ENCODE measurements at places on chromosomes 4 and X.

DNA sequence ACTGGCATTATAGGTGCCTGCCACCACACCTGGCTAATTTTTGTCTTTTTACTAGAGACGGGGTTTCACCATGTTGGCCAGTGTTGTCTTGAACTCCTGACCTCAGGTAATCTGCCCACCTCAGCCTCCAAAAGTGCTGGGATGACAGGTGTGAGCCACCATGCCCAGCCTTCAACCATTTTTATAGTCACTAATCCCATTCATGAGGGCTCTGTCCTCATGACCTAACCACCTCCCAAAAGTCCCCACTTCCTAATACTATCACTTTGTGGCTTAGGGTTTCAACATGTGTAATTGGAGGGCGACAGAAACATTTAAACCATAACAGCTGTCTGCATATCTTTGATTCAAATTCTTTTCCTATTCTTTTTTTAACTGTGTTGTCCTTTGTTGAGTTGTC lies 229.6 kb upstream of the AGA start:
- no peak for DNase-seq

DNA sequence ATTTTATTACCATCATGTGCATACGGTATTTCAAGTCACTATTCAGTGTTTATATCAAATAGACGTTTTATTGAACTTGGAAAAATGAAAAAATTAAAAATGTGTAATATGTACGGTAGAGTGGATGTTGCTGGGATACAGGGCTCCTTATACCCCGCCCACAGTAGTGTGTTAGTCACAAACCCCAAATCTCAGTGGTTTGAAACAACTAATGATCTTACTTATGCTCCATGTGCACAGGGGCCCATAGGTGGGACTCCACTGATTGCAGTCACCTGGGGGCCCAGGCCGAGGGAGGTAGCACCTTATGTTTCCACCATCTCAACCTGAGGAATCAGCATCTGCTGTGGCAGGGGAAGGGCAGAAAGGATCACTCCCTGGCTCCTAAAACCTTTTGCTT lies 18.1 kb downstream of the LSM6 start:
- DNase-seq = no peak

- DNase-seq = no peak
These were observed 77.1 kb upstream of the LSM6 start for GRCh38 chr4:146098397-146098796.

GRCh38 chrX:38285649-38286048 lies 41.7 kb downstream of the RPGR start:
- no peak for DNase-seq

DNA sequence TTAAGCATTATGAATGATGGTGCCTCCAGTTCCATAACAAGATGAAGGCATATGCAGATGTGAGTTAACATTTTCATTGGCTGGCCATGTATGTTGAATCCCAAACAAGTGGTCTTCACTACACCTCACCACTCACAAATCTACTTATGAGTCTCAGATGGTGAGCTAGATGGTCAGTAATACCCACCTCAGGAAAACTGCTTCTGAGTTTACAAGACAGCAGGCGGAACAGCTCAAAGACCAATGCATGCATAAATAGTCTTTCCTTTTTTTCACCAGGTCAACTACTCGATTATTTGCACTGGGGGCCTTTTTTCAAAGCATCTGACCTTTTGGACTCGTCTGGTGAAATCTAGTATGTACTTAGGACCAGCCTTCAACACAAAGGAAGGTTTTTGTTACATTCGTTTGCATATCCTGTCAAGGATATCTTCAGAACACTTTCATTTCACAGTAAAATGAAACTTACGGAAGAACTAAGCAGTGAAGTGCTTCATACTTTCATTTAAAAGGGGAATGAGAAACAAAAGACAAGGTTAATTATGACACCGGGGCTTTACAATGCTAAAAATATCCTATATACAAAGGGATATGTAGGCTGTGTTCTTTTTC lies 23.1 kb upstream of the TLR7 start:
- DNase-seq = no peak

DNA sequence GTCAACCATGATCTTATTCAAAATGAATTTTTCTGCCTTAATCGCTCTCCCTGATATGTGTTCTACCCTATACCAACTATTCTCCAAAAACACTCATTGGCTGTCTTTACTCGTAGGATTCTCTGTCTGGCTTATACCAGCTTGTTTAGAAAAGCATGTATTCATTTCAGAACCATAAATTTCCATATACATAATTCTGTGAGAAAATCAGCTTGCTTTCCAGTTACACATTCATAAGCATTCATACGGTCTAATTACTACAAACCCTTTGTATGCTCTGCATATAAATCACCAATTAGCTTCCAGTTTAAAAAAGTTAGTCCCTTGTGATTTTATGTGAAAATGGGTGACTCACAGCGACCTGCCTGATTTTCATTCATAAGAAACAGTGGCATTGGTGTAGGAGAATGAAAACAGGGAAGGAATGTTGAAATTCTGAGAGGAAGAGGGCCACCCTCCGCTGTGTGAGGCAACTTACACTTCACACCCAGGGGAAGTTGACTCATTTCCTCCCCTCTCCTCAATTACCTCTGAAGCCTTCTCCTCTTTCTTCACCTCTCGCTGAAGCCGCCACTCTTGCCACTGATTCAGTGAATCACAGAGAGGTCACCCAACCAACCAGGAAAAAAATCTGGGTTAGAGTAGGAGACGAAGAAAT lies 63.3 kb downstream of the MEPE start:
- DNase-seq = no peak

- no peak for DNase-seq
These were observed 26.7 kb downstream of the CTBP1 start for GRCh38 chr4:1222036-1222789.

DNA sequence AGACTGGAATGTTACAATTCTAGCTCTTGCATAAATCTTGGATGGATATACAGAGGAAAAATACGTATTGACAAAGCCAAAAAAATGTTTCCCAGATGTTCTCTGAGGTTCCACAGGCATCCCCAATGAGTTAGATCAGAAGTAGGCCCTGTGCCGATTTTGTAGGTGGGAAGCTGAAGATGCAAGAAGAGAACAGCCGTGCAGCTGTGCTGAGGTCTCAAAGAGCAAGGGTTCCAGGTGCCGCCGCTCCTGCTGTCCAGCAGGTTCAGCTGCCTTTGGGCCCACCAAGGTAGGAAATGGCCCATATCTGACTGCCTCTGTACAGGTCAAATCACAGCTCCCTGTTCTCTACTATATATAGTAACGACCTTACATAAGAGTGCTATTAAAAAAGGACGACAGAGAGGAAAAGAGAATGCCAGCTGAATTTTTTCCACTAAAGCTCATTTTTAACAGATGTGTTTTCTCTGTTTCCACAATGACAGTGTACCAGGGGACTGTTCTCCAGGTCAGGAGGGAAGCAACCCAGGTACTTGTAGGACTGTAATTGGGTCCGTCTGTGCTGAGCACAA lies 155.6 kb downstream of the CBR4 start:
- no peak for DNase-seq

DNA sequence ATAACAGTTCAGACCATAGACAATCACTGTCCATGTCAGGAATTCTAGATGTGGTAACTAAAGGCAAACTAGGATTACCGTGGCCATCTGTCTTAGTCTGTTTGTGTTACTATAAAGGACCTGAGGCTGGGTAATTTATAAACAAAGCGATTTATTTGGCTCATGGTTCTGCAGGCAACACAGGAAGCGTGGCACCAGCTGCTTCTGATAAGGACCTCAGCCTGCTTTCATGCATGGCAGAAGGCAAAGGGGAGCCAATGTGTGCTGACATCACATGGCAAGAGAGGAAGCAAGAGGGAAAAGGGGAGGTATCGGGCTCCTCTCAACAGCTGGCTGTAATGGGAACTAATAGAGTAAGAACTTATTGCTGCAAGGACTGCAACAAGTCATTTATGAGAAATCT lies 376.7 kb downstream of the GPM6A start:
- no peak for DNase-seq

DNA sequence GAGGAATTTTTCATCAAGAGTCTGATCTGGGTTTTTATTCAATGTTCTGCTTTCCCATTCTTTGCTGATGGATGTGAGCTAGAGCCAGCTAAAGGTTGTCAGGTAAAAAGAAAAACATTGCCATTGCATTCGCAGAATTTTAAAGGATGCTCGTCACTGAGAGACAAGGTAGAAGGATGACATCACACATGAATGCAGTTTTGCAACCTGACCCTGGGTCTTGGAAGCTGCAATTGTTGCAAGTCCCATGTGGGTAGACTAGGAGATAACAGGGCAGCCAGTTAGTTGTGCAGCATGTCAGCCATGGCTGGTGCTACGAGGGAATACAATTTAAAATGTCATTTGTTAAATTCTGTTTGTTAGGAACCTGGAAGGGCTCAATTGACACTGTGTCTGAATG lies 73.9 kb upstream of the MXRA5 start:
- no peak for DNase-seq

DNA sequence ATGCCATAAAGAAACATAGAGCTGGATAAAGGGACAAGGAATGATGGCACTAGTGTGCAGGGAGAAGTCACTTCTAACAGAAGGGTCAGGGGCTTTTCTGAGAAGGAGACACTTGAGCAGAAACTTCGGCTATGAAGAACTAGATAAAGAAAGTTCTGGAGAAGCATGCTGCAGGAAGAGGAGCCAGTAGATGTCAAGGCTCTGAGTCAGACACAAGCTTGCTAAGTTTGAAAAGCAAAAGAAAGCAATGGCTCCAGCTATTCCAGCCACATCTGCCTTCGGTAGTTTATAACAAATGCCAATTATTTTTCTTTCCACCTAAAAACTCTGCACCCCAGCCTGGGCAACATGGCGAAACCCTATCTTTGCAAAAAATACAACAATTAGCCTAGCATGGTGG lies 7.5 kb downstream of the NUDT6 start:
- DNase-seq = no peak

DNA sequence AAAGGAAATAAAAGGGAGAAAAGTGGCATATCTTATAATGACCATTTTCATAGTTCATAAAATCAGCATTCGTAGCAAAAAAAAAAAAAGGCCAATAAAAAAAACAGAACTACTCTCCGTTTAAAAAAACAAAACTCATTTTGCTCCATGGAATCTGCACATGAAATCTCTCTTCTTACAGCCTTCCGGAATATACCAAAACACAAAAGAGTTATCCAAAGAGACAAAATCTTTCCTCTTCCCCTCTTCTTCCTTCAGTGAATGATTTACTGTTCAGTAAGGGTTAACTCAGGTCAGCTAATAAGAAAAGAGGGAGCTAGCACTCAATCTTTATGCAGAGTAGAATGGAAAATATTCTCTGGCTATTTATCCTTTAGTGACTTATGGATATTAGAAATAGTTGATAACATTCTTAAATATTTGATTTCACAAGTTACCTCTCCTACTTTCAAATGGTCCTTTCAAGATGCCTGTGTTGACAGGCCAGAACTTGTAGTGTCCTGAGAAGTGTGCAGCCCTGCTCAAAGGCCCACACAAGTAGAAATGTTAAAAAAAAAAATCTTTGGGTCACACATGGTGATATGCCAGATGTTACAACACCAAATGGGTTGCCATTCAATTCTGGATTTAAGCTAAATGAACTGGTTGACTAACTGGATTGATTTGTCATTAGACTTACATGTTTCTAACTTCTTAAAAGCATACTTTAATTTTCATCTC lies 42.1 kb downstream of the PDGFC start:
- DNase-seq = no peak

DNA sequence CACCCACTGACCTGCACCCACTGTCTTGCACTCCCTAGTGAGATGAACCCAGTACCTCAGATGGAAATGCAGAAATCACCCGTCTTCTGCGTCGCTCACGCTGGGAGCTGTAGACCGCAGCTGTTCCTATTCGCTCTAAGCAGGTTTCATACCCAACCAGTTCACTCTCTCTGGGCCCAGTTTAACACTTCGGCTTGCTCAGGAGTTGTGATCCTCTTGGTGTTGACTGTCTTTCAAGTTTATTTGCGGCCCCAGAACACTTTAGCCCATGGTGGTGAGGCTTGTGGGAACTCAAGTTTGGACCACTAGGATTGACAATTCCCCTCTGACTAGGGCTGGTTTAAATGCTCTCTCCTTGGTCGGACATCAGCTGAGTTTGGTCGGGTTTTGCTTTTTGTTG lies 147.0 kb downstream of the DACH2 start:
- DNase-seq = no peak

DNA sequence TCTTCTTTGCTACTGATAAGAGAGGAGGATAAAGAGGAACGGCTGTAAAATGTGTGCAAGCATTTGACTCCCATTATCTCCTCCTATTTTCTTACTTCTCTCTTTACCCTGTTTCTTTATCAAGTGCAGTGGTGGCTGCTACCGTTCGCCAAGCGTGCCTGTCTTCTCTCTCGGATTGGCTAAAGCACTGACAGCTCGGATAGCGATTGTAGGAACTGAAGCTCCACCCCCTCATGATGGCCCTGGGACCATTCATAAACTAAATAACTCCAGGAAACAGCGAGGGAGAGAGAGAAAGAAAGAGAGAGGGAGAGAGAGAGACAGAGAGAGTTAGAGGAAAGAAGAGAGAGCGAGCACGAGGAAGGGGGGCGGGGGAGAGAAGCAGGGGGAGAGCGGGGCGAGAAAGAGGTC lies 305 bp upstream of the MAB21L2 start:
- no peak for DNase-seq

GRCh38 chr4:3514221-3514780 lies 17.9 kb downstream of the LRPAP1 start:
- no peak for DNase-seq

DNA sequence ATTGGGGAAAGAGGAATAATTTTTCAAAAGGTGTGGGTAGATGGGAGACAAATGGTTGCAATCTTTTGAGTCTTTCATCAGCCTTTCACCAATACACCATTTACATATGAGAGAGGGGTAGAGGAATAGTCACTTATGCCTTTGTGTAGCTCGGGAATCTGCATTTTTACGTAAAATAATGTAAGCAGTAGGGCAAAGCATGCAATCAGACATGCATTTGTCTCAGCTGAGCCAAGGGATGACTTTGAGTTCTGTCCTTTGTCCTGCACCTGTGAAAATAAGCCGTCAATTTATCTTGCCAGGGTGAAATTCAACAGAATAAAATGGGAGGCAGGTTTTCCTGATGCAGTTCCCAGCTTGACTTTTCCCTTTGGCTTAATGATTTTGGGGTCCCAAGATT lies 1473.4 kb upstream of the TENM3 start:
- DNase-seq = no peak

DNA sequence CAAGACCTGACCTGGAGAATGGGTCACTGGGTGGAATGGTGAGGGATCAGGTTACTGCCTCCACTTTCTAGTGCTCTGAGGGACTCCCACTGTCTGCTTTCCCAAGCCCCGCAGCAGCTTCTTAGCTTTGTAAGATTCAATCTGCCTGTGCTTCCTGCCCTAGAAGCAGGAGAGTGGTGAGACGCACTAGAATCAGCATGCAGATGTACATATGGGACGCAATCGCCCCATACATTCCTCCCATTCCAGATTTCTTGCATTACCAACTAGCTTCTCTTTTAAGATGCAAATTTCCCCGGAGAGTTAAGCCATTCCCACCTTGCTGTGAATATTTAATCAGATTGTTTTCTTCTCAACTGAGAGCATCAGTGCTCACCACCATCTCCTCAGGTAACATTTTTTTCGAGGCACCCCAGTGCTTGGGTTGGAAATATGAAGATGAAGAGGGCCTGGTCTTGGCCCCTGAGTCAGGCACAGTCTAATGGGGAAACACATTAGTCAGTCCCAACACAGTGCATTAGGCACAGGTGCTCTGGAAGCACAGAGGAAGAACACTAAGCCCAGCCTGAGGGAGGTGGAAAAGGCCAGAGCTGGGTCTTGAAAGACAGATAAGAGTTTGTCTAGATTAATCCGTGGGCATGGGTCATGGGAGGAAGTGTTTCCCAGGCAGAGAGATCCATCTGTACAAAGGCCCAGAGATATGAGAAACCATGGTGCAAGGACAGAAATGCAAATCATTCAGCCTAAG lies 66.7 kb upstream of the PRPS1 start:
- DNase-seq = no peak
